Activated CD4-positive, alpha-beta T cell treated with anti-CD3 and anti-CD28 coated beads, Interleukin-2, amount 50 U/mL, for 24 hours (primary cell): ENCODE measurements at places on chromosomes 7 and 10.

- no peak for DNase-seq
These were observed 115.9 kb upstream of the DNAJB12 start for GRCh38 chr10:72470666-72471065.

DNA sequence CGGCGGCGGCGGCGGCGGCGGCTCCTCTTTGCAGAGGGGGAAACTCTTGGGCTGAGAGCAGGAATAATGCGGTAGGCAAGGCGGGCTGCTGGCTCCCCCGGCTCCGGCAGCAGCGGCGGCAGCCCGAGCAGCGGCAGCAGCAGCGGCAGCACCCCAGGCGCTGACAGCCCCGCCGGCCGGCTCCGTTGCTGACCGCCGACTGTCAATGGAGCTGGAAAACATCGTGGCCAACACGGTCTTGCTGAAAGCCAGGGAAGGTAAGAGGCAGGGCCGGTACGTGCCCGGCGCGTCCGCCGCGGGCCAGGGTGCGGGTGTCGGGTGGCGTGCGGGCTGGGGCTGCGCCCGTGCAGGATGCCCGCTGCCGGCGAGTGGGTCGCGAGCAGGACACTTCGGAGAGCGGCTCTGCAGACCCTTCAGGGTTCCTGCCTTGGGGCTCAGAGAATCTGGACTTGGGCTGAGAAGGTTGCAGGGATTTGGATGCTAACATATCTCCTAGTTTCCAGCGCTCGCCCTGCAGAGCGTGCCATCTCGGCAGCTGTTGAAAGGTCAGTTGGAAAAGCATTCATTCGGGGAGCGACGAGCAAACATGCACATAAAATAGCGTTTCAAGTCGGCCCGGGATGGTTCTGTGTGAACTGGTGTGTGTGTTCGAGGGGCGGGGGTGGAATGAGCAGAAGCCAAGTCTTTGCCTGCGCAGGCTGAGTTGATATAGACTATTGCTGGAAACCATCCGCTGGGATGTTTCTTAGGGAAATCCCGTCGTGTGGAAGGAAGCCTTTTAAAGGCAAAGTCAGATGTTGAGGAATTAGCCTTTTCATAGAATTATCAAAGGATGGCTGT, 562 bp downstream of the GRK5 start:
- DNase-seq: no peak

GRCh38 chr7:85456254-85456653, 269.4 kb upstream of the SEMA3D start:
- no peak for DNase-seq

DNA sequence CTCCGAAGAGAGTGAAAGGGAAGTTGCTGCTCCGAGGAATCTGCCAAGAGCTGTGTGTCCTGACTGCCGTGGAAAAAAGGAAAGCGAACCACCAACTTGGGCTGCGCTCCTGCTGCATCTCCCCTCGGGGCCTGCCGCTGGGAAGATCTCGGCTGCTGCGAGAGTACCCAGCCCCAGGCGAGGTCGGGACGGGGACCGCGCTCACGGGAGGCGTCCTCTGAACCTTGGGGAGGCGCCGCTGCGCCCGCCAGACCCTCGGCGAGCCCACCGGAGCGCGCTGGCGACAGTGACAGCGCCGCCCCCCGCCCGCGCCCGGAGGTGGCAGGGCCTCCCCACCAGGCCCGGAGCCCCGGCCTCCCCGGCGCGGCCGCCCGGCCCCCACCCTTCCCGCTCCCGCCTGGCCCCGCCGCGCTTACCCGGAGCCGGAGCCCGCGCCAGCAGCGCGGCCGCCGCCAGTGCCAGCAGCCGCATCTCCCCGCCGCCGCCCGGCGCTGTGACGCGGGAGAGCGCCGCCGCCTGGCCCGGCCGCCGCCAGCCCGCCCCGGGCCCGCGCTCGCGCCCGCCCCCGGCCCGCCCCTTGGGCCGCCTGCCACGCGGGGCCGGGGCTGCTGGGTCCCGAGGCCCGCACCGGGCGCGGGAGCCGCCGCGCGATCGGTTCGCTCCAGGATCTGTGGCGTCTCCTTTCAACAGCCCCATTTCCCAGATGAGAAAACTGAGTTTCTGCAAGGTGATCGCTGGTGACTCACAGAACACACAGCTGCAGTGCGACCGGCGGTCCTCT, at the start of gene VSTM4:
Gene VSTM4 (minus strand): TSS at position 508 of the 781 bp plus-strand sequence. CDS start 37 bp downstream, at position 471.
- no peak for DNase-seq

DNA sequence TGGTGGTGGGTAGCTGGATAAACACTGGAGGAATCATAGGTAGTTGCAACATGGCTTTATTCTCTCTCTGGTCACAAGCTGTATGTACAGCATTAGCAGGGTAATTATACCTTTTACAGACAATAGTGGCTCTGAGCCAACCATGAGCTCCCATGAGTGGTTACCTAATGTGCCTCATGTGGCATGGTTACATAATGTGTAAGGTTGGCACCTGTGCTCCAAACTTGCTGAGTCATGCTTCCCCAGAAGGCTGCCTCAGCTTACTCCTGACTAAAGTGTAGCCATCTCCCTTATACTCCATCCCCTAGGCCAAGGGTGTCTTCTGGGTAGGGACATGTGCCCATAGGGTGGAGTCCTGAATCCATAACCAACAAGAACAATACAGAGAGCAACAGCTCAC, 345.3 kb upstream of the SEMA3C start:
- DNase-seq: no peak

DNA sequence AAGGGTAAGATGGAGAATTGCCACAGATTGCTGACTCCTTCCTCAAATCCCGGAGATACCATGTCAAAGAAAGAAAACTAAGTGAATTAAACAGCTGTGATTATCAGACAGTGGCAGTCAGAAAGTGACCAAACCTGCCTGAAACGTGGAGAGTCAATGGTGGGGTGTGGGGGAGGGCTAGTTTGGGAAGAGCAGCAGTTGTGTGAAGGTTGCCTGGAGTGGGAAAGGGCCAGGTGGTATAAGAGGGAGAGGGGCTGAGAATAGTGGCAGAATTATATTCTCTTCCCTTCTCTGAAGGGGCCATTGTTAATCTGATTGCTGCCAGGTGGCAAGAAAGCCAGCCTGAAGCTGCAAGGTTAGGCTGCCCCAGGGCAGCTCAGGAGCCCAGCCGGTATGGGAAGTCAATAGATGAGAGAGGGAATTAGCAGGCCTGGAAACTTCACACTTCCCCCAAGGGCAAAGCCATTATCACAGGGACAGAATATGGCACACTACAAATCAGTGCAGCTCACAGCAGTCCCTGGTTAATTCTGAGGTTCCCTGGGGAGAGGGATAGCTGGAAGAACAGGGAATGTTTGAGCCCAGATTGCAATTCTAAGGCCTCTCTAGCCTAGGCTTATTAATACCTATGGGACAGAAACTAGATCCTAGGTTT, 83.9 kb upstream of the ITGB1 start:
- DNase-seq: no peak

GRCh38 chr7:9557853-9558252, 1124.4 kb downstream of the NXPH1 start:
- DNase-seq: no peak

- no peak for DNase-seq
These were observed 27.9 kb upstream of the INPP5A start for GRCh38 chr10:132509506-132510173.

DNA sequence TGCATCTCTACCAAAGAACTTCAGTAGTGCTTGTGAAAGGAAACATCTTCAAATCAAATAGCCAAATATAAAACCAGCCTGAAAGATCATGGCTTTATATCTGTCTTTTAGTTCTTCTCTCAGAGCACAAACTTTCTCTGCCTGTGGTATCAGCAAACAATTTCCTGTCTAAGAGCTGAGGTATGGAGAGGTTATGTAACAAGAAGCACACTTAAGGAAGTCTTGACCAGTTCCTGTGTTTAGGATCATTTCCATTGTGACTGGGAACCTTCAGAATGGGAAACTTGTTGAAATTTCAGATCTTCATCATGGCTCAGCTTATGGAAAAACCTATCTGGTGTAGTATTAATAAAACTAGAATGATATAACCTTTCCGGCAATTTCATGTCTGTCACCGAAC, 148.8 kb downstream of the MBL2 start:
- no peak for DNase-seq

DNA sequence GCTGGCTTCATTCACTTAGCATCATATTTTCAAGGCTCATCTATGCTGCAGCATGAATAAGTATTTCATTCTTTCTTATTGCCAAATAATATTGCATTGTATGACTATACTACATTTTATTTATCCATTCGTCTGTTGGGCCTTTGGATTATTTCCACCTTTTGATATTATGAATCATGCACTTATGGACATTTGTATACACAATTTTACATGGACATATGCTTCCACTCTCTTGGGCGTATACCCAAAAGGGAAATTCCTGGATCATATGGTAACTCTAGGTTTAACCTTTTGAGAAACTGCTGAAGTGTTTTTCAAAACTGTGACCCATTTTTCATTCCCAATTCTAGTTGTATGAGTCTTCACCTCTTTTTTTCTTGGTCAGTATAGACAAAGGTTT, 80.3 kb upstream of the GNAI1 start:
- DNase-seq: no peak

DNA sequence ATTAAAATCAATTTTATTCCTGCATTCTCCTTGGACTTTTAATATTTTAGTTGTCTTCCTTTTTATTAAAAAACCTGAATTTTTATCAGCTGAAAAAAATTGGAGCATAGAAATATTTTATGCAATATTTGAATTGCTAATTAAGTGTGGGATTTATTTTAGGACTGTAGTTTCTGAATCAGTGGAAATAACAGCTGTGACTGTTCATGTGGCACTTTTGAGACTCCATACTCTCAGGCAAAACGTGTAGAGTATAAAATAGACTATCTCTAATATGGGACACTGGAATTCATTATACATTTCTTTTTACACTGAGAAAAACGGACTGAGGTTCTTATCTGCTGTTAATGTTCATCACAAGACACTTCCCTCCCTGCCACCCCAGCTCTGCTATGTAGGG, 558.3 kb upstream of the TPK1 start:
- DNase-seq: no peak

- DNase-seq: no peak
These were observed 107.2 kb downstream of the RUNDC3B start for GRCh38 chr7:87735360-87735759.

DNA sequence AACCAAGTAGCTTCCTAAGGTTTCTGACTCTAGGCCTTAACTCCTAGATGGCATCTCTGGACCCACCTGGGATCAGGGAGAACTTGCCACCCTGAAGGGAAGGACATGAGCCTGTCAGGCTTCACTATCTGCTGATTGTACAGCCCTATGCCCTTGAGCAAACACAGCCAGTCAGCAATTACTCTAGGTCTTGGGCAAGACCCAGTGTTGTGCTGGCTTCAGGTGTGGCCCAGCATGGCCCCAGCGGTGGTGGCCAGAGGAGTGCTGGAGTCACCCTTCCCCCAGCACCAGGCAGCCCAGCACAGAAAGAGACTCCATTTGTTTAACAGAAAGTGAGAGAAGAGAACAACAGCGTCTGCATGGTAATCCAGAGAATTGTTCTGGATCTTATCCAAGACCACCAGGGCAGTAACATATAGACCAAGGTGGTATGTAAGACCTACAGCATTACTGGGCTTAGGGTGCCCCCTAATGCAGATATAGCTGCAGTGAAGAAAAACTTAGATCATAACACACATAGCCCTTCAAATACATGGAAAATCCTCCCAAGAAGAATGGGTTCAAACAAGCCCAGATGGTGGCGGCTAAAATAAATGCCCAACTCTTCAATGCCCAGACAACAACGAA, 207.7 kb downstream of the MAGI2 start:
- DNase-seq: no peak

DNA sequence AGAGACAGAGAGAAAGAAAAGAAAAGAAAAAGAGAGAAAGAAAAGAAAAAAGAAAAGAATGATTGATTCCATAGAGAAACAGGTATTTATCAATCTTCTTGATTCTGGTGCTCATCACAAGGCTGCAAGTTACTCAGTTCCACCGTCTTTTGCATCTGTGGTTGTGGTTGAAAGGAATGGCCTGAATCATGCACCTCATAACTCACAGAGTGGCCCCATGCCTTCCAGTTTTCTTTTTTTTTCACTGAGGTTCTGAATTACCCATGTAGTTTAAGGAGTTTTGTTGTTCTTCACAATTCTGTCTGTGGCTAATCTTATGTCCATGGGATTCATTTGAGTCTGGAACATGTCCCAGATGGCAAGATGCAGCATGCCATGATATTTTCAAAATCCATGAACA, 156.0 kb downstream of the ZNF33B start:
- no peak for DNase-seq

DNA sequence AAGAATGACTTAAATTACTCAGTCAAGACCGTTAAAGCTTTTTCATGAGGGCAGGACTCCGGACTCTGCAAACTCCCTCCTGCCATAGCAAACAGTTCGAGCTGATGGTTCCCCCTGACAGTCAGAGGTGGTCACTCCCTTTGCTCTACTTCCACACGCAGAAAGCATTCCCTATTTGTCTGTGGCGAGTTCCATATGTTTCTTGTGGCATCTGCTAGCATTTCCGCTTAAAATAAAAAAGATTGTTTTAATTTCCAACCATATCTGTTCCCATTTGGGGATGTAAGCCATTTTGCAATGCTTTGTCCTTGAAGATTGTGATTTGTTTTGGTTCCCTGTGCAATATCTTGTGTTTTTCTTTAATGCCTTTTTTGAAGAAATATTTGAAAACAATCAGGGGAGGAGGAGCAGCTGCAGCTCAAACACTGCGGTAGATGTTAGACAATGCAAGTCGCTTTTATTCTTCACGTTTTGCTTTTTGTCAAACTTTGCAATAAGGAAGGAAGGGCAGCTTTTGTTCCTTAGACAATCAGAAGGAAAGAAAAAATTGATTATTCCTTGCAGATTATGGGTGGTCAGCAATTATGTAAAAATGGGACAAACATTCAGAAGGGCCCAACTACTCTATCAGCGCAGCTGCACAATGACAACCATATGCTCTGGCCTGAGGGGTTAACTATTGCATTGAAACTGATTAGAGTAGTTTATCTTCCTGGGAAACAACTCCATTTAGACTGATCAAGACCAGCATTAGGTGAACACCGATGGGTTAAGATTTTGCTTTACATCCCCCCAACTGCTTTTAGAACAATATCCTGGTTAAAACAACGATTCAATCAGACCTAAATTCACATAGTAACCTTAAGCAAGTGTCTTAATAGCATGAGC, 425.8 kb upstream of the NRP1 start:
- no peak for DNase-seq

DNA sequence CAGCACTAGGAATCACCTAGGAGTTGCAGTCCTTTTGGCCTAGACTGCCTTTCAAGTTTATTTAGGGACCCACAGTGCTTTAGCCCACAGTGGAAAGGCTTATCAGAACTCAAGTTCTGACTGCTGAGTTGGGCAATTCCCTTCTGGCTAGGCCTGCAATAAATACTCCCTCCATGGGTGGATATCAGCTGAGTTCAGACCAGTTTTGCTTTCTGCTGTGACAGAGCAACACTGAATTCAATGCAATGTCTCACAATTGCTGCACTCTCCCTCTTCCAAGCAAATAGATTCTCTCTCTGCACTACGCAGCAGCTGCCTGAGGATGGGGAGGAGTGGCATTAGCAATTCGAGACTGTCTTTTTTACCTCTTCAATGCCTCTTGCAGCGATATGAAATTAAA, 1153.3 kb downstream of the SORCS1 start:
- DNase-seq: no peak

GRCh38 chr10:7365027-7365745, 45.6 kb downstream of the SFMBT2 start:
- no peak for DNase-seq

GRCh38 chr7:33107136-33108066, 1.8 kb downstream of the RP9 start:
- no peak for DNase-seq

GRCh38 chr7:114631249-114631822, 216.7 kb downstream of the FOXP2 start:
- DNase-seq: no peak

GRCh38 chr7:135167365-135167917, 3.1 kb downstream of the CYREN start:
- DNase-seq: no peak
